Endodermal cell (in vitro differentiated cells): ENCODE measurements at places on chromosomes 7 and 10. TPM values are rescaled to one million over a fixed set of nuclear protein-coding genes. Genes with fewer than 3 reads are reported as not detected.

- H3K4me3 ChIP-seq, result no peak overlapping the region
- peak; percentile 54 for DNase-seq
- no peaks in the 10 kb centered on the region for H3K36me3 ChIP-seq
- H3K27me3 ChIP-seq, result no peaks in the 10 kb centered on the region
These were observed 21.1 kb upstream of the VDAC2 start for GRCh38 chr10:75189266-75190096.

The C10orf67 gene
- not detected in 2 replicates for total RNA-seq

DNA sequence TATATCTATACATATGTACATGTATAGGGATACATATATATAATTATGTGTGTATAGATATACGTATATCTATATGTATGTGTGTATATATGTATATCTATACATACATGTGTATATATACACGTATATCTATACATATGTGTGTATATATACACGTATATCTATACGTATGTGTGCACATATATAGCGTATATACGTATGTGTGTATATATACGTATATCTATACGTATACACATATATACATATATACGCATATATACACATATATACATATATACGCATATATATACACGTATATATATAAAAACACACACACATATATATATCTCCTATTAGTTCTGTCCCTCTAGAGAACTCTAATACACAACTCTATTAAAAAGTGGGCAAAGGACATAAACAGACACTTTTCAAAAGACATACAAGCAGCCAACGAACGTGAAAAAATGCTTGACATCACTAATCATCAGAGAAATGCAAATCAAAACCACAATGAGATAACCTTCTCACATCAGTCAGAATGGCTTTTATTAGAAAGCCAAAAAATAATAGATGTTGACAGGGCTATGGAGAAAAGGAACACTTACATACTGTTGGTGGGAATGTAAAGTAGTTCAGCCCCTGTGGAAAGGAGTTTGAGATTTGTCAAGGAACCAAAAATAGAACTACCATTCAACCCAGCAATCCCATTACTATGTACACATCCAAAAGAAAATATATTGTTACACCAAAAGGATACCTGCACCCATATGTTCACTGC is 22.0 kb upstream of the TMEM120A start:
- H3K36me3 ChIP-seq, result peaks cover 60% of the 10 kb centered on the region
- no peak for DNase-seq
- H3K4me1 ChIP-seq, result no peaks in the 10 kb centered on the region
- H3K4me3 ChIP-seq, result no peak overlapping the region
- no peak overlapping the region for H3K27ac ChIP-seq

The CPA4 gene
- 0.32 TPM in 1 of 2 replicates, not detected in the other for total RNA-seq

GRCh38 chr7:585873-586272 is 66.2 kb upstream of the PDGFA start:
- H3K36me3 ChIP-seq, result peaks cover 9% of the 10 kb centered on the region
- DNase-seq, result no peak
- H3K27ac ChIP-seq, result no peak overlapping the region
- H3K4me3 ChIP-seq, result no peak overlapping the region

The COL17A1 gene
- total RNA-seq, result 2.1 to 2.3 TPM (median 2.2 TPM) in 3 replicates

The INTS15 gene
- 30.3 and 34.4 TPM in 2 replicates for total RNA-seq

GRCh38 chr10:129741978-129742741 is 221.9 kb downstream of the EBF3 start:
- DNase-seq, result no peak
- no peaks in the 10 kb centered on the region for H3K27me3 ChIP-seq
- H3K36me3 ChIP-seq, result no peaks in the 10 kb centered on the region
- H3K4me3 ChIP-seq, result no peak overlapping the region
- no peaks in the 10 kb centered on the region for H3K4me1 ChIP-seq
- no peak overlapping the region for H3K27ac ChIP-seq

The ATG9B gene
- total RNA-seq, result 1.2 to 21.4 TPM (median 2.0 TPM) in 3 replicates

GRCh38 chr7:1433128-1433920 is 25.9 kb downstream of the MICALL2 start:
- no peak for DNase-seq
- no peaks in the 10 kb centered on the region for H3K36me3 ChIP-seq
- H3K4me3 ChIP-seq, result no peak overlapping the region
- no peak overlapping the region for H3K27ac ChIP-seq
- H3K27me3 ChIP-seq, result no peaks in the 10 kb centered on the region

DNA sequence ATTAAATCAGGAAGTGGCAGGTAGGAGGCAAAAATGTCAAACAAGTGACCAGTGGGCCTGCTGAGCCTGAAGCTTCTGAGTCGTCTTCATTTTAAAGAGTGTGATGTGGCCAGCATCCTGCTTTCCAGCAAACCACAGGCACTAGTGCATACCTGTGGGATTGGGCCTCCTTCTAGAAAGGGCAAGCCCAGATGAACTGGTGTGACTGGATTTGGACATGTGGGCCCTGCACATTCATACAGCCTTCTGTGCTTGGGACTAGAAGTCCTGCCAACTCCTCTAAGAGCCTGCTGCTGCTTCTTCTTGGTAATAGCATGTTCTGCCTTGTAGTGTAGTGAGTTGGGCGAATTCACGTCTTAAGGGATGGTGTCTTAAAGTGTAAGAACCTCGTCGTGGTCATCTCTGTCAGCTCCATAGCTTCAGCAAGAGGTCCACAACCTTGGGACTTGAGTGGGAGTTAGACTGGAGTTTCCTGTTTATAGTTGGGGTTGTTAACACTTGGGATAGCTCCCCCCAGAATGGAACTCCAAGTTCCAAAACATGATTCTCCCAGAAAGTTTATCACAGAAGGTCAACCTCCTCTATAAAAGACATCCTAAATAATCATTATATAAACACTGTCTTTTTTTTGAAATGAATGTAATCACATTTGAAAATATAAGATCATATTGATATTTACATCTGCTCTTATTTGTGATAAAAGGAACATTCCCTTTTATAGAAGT is 11.2 kb downstream of the BMPER start:
- peaks cover 7% of the 10 kb centered on the region for H3K36me3 ChIP-seq
- no peak overlapping the region for H3K4me3 ChIP-seq
- no peak for DNase-seq
- no peaks in the 10 kb centered on the region for H3K27me3 ChIP-seq
- H3K27ac ChIP-seq, result no peak overlapping the region
- H3K4me1 ChIP-seq, result peaks cover 4% of the 10 kb centered on the region

DNA sequence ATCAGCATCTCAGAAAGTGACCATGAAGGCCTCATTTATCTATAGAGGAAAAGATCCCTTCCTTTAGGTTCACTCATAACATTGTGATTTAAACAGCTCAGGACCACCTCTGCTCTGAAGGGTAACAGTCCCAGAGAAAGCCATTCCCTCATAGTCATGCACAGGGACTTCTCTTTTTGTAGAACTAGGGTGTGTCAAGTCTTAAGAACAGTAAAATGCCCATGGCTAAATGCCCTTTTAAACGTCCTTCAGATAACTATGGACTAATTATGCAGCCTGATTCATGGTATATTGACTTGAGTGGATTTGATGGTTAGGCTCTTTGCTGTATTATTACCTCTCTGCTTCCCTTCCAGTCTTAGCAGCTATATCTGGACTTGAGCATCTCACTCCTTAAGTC is 337.8 kb downstream of the SORCS1 start:
- H3K27ac ChIP-seq, result no peak overlapping the region
- no peak overlapping the region for H3K4me3 ChIP-seq
- H3K27me3 ChIP-seq, result no peaks in the 10 kb centered on the region
- H3K36me3 ChIP-seq, result peaks cover 13% of the 10 kb centered on the region
- no peaks in the 10 kb centered on the region for H3K4me1 ChIP-seq

GRCh38 chr7:132806834-132807233 is 230.6 kb upstream of the PLXNA4 start:
- H3K27me3 ChIP-seq, result no peaks in the 10 kb centered on the region
- no peak overlapping the region for H3K4me3 ChIP-seq
- no peaks in the 10 kb centered on the region for H3K4me1 ChIP-seq
- no peak for DNase-seq
- no peaks in the 10 kb centered on the region for H3K36me3 ChIP-seq

GRCh38 chr10:19629567-19629966 is 186.7 kb upstream of the PLXDC2 start:
- H3K4me1 ChIP-seq, result no peaks in the 10 kb centered on the region
- H3K27ac ChIP-seq, result peak overlapping the region; percentile 78
- no peak overlapping the region for H3K4me3 ChIP-seq
- H3K36me3 ChIP-seq, result no peaks in the 10 kb centered on the region

DNA sequence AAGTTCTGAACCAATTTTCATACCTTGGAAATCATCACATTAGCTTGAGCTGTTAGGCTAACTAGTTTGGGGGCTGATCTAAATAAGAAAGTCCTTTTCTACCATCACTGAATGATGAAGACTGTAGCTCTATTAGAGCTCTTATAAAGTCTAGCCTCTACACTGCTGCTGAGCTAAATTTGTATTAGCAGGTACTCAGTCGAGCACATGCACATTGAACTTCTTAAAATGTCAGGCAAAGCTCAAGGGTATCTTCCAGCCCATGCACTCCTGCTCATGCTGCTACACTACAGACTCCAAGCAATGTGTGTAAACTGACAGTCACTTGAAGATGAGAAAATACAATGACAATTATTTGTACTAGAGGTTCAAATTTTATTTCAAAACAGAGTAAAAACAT is 158.8 kb upstream of the TMEM229A start:
- no peaks in the 10 kb centered on the region for H3K27me3 ChIP-seq
- peaks cover 4% of the 10 kb centered on the region for H3K4me1 ChIP-seq
- DNase-seq, result no peak
- H3K4me3 ChIP-seq, result no peak overlapping the region

The VIPR2 gene
- total RNA-seq, result 0.64 to 8.3 TPM (median 0.97 TPM) in 3 replicates

The SLC39A12 gene
- not detected in 2 replicates for total RNA-seq

DNA sequence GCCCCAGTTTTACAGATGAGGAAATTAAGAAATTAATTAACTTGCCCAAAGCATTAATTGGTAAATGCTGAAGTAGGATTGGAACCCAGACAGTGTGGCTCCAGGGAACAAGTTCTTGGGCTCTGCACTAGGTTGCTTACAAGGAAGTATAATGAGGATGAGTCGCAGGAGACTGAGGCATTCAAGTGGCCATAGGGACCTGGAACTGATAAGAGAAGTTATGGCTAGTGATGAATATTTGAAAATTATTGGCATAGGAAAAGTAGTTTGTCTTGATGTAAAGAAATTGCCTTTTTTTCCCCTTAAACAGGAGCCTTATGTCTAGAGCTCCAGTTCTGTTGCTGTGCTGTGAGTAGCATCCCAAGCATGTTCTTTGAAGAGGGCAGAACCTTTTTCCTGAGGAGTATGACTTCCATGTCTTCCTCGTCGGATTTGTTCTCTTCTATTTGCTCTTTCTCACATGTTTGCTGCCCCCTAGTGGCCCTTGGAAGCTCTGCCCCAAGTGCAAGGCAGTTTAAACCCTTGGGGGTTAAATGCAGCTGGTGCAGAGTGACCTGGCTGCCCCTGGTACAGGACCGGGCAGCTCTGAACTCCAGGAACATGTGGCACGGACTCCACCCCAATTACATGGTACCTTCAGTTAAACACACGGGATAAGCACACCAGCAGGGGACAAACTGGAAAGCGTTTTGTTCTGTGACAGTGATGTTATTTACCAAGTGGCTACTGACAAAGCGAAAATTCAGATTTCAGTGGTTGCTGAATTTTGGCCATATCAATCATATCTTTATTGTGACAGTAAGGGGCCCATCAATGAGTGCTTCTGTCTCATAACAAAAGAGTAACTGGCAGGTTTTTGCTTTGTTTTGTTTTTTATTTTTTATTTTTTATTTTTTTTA is 148.8 kb downstream of the HECW1 start:
- H3K4me1 ChIP-seq, result no peaks in the 10 kb centered on the region
- H3K4me3 ChIP-seq, result no peak overlapping the region
- H3K36me3 ChIP-seq, result no peaks in the 10 kb centered on the region
- H3K27ac ChIP-seq, result no peak overlapping the region

DNA sequence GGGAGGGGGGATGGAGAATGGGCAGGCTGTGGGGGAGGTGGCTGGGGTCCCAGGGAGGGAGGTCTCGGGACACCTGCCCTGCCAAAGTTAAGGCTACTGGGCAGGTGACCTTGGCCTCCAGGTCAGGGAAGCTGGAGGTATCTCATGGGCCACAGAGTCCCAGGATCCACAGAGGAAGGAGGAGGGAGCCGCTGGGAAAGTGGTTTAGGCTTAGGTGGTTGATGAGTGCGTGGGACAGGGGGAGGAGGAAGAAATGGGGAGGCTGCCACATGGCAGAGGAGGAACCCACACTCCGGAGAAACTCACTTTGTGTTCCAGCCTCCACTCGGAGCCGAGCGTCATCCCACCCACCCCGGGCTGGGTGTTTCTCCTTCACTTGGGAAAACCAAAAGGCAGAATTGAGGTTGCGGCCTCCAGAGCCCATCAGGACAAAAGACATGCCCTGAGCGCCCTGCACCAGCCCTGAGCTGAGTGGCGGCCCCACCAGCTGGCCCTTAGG is 46.1 kb downstream of the ASB13 start:
- H3K4me3 ChIP-seq, result no peak overlapping the region
- no peaks in the 10 kb centered on the region for H3K4me1 ChIP-seq
- H3K27ac ChIP-seq, result no peak overlapping the region
- H3K36me3 ChIP-seq, result no peaks in the 10 kb centered on the region

The SRRM3 gene
- 3.9 and 5.0 TPM in 2 replicates for total RNA-seq

The TMEM106B gene
- 39.6 and 40.3 TPM in 2 replicates for total RNA-seq

The SFMBT2 gene
- 3.3 and 5.3 TPM in 2 replicates for total RNA-seq

DNA sequence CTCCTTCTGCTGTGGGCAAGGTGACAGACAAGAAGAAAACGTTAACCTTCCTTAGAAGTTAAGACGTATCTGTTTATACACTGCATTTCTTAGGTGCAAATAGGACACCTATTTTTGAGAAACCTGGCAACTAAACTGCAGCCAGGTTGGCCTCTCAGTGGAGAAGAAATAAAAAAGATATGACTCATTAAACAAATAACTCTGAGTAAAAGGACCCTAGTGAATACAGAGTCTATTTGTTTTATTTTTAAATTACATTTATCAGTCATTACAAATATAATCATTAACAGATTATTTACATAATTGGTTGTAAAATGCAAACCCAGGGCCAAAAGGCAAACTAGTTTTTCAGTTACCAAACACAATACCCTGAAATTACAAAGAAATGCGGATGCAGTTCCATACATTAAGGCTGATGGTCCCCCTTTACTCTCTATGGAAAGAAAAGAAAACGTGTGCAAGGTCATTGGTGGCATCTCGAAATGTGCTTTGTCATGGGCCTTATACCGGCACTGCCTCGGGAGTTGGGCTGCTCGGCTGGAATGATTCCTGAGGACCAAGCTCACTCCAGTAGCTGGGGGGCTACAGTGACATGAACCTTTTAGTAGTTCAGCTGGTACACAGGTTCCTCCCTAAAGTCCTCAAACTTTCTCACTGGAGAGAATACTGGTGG is 38.4 kb downstream of the ADRB1 start:
- no peak overlapping the region for H3K27ac ChIP-seq
- H3K4me1 ChIP-seq, result no peaks in the 10 kb centered on the region
- no peaks in the 10 kb centered on the region for H3K36me3 ChIP-seq
- H3K4me3 ChIP-seq, result no peak overlapping the region
- DNase-seq, result no peak
- no peaks in the 10 kb centered on the region for H3K27me3 ChIP-seq

- H3K27ac ChIP-seq, result peak overlapping the region; percentile 24
- no peaks in the 10 kb centered on the region for H3K27me3 ChIP-seq
- peak; percentile 74 for DNase-seq
- no peaks in the 10 kb centered on the region for H3K36me3 ChIP-seq
These were observed 173.0 kb upstream of the LANCL2 start for GRCh38 chr7:55191926-55192692.

The POP7 gene
- total RNA-seq, result 51.7 and 55.9 TPM in 2 replicates

GRCh38 chr10:43574906-43575305 is 490 bp upstream of the ZNF239 start:
- no peak overlapping the region for H3K27ac ChIP-seq
- H3K36me3 ChIP-seq, result peaks cover 6% of the 10 kb centered on the region
- no peak for DNase-seq
- H3K4me3 ChIP-seq, result peak overlapping the region; percentile 80

The NRF1 gene
- total RNA-seq, result 22.7 to 32.3 TPM (median 26.4 TPM) in 3 replicates

The COBL gene
- total RNA-seq, result 14.4 to 28.3 TPM (median 26.3 TPM) in 3 replicates

The C7orf57 gene
- total RNA-seq, result 0.96 TPM in 1 of 3 replicates, not detected in the others
